ENCODE measurements at places on chromosomes 6 and 20. TPM values are rescaled to one million over a fixed set of nuclear protein-coding genes. Genes with fewer than 3 reads are reported as not detected.

Gene WDR27
- 10.7 TPM for total RNA-seq

Gene CFB
- 1.9 TPM for total RNA-seq

Gene FILIP1
- total RNA-seq: 0.32 TPM

Gene PLCB4
- total RNA-seq: 19.5 TPM

Gene DNAH8
- total RNA-seq: not detected

Gene RPRD1B
- total RNA-seq: 33.5 TPM

Gene SLC35F1
- total RNA-seq: not detected

Gene SPEF1
- 1.9 TPM for total RNA-seq

Gene SLC24A3
- total RNA-seq: not detected

Gene C6orf132
- total RNA-seq: 2.5 TPM

Gene WASF1
- 10.0 TPM for total RNA-seq

Gene LY6G5C
- 1.1 TPM for total RNA-seq

Gene TAF8
- 13.6 TPM for total RNA-seq

Gene FAM83B
- total RNA-seq: not detected

Data from A549 treated with Mapracorat at 1 μM for 4 hours (cell line).